Thymus (tissue), 14 donors: ENCODE measurements at places on chromosomes 13 and 19.
A peak's percentile ranks its signal among the peaks of the same experiment; 100 is the strongest.

DNA sequence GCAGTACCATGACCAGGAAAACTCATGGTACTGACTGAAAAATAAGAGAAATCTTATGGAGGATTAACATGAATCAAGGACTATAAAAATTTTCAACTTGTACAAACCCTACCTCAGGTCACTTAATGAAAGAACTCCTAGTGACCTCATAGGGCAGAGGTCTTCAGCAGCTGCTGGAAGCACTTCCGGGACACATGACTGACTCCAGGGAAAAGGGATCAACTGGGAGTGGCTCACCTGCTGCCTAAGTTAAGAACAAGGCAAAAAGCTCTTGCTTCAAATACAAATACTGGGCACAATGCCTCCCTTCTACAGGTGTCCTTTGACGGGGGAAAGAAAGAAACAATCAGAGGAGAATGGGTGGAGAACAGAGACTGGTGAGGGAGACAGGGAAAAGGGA lies 18.6 kb downstream of the DOCK9 start:
- DNase-seq = no peak

DNA sequence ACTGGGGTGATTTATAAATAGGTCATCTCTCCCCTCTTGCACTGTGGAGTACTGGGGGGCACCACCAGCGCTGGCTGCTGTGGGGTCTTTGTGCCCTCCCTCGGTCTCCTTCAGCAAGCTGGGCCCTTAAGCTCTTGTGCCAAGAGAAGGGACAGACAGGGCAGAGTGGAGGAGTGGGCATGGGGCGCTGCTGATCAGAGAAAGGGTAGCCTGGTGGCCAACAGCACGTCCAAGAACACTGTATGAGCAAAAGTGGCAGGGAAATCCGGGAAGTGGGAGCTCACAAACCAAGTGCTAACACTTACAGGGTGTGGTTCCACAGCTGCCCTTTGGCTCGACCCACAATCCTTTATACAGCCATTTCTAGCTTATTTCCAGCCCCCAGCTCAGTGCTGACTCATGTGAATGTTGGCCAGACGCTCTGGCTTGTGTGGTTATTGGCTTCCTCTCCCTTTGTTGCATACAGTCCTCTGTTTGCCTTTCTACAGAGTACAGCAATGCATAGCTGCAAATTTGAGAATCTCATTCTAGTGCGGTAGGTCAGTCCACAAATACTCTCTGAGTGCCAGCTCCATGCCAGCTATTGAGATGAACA lies 298.8 kb downstream of the SHISA2 start:
- DNase-seq = no peak

DNA sequence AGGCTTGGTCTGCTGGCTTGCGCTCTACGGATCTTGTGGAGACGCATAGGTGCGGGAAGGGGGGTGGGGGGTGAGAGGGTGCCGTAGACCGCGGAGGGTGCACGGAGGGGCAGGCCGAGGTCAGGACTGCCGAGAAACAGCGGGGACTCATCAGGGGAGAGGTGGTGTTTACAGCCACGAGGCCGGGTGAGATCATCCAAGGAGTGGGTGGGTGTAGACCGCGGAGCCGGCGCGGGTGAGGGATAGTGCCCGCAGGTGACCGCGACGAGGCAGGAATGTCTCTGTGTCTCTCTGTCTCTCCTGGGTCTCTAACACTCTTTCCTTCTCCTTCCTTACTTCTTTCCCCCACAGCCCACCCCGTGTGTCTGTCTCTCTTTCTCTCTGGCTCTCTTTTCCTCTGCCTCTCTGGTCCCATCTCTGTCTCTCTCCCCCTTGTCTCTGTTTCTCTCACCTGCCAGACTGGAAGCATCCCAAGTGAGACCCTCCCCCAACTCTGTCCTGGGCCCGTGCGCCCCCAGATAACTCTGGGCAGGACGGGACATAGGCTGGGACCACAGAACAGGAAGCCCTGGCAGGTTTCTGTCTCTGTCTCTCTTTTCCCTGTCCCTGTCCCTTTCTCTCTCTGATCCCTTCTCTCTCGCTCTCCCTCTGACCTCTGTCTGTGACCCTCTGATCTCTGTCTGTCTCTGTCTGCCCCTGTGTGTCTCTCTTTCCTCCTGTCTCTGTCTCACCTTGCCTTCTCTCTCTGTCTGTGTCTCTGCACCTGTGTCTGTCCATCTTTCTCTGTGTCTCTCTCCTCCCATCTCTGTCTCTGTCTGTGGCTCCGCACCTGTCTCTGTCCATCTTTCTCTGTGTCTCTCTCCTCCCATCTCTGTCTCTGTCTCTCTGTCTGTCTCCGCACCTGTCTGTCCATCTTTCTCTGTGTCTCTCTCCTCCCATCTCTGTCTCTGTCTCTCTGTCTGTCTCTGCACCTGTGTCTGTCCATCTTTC lies 1.8 kb upstream of the KLK4 start:
- no peak for DNase-seq

DNA sequence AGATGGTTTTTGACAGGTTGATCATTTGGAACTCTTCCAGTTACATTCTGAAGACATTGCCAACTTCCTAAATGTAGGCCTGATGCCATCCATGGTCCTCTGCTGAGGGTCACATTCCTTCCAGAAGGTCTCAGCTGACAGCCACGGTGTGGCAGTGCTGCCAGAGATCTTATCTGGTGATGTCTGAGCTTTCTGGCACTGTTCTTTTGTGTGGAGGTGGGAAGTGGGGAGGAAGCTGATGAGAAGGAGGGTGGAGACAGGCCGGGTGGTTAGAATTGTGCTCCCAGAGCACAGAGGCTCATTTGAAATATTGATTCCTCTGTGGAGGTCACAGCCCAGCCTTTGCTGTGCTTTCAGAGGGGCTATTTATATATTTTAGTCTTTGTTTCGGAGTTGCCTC lies 16.1 kb upstream of the MTIF3 start:
- no peak for DNase-seq

GRCh38 chr19:406971-407510 lies 1.9 kb downstream of the C2CD4C start:
- DNase-seq = no peak

- DNase-seq = peak; percentile 78
Observed at GRCh38 chr19:14505488-14506239, 9.7 kb upstream of the GIPC1 start.

- no peak for DNase-seq
Observed at GRCh38 chr13:51267622-51268021, 45.4 kb downstream of the FAM124A start.

DNA sequence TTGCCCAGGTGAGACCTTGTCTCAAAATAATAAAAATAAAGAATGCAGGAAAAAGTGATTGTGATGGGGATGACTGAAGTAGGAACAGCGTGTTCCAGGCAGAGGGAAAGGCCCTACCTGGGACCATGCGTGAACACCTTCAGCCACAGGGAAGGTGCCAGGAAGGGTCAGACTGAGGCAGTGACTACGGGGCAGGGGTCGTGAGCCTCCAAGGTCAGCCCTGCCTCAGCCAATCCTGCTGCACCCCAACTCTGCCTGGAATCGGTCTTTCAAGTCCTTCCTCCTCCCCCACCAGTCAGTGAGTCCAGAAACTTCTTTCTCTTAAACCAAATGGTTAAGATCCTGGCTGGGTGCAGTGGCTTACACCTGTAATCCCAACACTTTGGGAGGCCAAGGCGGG lies 16.1 kb upstream of the TLE2 start:
- DNase-seq = no peak

GRCh38 chr19:31818798-31819105 lies 469.5 kb upstream of the TSHZ3 start:
- no peak for DNase-seq

DNA sequence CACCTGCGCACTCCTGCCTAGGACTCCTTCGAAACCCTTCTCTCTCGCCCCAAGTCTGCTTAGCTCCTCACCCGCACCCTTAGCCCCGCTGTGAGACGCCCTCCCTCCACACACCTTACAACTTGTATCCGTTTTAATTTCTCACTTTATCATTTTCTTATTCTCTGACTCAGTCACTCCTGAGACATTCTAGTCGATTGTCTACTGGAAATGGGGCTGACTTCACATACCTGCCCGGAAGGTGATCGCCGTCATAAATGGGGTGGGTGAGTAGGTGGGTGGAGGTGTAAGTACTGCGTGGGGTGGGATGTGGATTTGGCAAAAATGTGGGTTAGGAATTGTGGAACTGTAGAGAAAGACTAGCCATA lies 714 bp downstream of the NDFIP2 start:
- DNase-seq = no peak

DNA sequence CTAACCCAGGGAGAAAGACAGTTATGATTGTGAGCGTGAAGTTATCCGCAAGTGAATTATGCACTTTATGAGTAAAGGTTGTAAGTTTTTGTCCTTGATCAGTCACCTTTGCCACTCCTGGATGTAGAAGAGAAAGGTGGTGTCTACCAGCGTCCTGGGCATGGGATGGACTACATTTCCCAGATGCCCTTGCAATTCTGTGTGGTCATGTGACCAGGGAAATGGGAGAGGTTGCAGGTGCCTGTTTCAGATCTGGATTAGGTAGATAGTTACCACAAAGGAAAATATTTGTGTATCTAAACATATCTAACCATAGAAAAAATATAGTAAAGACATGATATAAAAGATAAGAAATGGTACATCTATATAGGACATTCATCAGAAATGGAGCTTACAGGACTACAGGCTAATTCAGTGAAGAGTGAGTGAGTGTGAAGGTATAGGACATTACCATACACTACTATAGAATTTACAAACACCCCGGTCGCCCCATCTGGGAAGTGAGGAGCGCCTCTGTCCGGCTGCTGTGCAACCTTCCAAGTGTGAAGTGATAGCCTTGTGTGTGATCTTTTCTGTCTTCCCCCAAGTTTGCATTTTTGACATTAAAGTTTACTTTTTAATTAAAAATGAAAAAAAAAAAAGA lies 51.6 kb upstream of the CACNA1A start:
- DNase-seq = peak; percentile 5

GRCh38 chr13:113093580-113094409 lies 11.8 kb upstream of the F7 start:
- no peak for DNase-seq

GRCh38 chr13:23074075-23074828 lies 106.5 kb upstream of the SGCG start:
- DNase-seq = no peak

DNA sequence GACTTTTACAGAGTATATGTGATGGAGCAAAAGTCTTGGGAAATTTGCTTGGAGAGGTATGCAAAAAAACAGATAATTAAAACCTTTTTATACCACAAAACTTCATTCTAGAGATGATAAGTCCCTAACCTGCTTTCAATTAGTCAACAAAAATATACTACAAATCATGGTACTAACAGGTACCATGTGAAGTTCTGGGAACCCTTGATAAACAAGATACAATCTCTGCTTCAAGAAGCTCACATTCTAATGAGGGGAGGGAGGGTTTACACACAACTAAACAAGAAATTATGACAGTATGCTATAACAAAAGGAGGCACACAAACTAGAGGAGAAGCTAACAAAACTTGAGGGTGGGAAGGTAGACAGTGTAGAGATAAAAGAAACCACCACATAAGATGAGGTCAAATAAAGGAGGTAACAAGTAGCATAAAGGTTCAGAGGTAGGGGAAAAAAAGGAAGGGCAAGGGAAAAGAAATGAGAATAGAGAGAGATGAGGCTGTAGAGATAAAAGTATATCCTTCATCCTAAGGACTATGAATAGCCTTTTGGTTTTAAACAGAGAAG lies 91.4 kb downstream of the MYCBP2 start:
- no peak for DNase-seq

DNA sequence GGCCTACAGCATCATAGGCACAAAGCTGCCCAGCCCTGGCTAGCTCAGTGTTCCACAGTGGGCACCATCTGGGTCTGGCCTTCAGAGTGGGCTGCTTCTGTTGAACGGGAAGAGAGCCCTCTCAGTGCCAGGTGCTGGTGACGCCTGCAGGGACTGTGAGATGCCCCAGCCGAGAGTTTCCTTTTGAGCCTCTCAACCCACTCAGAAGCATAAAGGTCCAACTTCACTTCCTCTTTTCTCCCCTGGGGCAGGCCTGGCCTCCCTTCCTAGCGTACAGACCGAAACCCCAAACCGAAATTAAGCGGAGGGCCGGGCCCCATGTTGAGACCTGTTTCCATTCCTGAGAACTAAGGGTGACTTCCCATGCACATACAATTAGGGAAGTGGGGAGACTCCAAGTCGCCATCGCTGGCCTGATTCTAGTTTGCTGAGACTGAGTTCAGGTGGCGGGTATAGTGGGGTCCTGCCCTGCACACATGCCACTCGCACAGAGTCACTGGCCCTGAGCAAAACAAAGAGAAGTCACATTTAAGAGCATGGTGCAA lies 6.9 kb downstream of the RAB8A start:
- DNase-seq = no peak

DNA sequence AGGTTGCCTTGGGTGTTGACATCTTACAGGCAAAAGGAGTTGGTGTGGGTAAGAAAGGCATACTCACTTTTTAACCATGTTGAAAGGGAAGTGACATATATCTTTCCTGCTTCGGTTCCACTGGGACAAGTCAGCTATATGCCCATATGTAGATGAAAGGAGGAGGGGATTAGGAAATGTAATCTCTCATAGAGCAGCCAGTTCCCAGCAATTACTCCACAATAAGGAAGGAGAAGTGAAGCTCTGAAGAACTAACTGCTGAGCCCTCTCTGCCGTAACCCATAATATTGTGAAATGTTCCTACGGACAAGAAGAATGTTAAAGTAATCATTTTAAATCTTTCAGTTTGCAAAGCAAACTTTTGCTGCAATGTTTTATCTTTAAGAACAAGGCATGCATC lies 82.2 kb downstream of the EDNRB start:
- no peak for DNase-seq

- no peak for DNase-seq
Observed at GRCh38 chr19:49594157-49594992, 3.4 kb downstream of the PRR12 start.

DNA sequence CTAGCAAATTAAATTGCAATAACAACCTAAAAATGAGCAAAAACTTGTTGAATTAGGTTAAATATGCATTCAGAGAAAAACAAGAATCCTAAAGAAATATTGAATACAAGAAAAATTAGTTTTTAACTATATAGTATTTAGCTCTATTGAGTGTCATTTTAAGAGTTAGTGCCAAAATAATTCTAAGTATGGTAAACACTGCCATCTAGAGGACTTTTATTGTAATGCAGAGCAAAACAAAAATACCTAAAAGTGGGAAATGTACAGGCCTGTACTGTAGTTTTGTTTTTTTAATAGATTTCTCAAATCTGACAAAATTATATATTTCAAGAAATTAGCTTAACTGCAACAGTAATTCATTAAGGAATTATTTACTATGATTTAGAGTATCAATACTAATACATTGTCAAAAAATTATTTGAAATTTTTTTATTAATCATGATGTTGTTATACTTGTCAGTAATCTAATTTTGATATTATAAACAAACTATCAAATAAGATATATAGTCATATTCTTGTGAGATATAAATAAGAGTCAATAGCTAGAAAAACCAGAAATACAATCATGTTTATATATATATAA lies 8.2 kb upstream of the PCDH9 start:
- no peak for DNase-seq

- DNase-seq = no peak
Observed at GRCh38 chr19:21322528-21322927, 6.7 kb downstream of the ZNF708 start.

DNA sequence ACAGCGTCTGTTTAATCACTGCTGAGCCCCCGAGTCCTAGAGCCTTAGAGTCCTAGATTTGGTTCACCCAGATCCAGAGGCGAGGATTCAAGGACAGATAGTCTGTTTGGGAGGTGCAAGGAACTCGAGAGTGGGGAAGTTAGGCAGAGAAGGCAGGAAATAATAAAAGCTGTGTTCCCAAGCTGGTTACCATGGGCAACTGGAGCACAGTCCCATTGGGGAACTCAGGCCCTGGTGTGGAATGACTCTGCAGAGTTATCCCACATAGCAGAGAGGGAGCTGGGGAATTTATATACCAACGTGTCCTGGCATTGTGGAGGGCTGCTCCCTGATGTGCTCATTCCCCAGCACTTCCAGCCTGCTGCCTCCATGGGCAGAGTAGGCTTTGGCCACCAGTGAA lies 9.7 kb downstream of the IGSF23 start:
- DNase-seq = no peak

- no peak for DNase-seq
Observed at GRCh38 chr13:100848304-100848703, 173.7 kb upstream of the TMTC4 start.
